ENCODE measurements at places on chromosomes 1 and 21.

- DNase-seq, result no peak
Measured at GRCh38 chr1:208115924-208116640, 128.1 kb downstream of the PLXNA2 start.

GRCh38 chr1:247857985-247858619 lies 1.1 kb downstream of the TRIM58 start:
- DNase-seq, result no peak

DNA sequence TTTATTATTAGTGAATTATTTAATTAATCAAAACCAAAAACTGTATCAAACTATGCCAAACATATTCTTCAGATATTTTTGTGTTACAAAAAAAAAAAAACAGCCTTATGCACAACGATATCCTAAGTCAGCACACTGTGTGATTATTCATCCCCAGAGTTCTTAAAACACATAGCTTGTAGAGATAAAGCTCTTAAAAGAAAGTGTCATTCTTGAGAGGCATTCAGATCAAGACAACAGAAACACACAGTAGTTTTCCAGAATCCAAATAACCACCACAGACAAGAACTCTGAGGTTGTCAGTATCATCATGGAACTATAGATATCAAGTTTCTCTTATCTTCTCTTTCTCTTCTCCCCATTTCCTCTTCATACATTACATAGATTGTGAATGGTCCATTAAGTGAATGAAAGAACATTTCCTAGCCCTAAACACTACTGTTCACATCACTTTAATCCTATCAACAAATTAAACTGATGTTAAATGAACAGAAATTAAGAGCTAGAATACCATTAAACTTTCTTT lies 13.5 kb downstream of the ZZZ3 start:
- no peak for DNase-seq

DNA sequence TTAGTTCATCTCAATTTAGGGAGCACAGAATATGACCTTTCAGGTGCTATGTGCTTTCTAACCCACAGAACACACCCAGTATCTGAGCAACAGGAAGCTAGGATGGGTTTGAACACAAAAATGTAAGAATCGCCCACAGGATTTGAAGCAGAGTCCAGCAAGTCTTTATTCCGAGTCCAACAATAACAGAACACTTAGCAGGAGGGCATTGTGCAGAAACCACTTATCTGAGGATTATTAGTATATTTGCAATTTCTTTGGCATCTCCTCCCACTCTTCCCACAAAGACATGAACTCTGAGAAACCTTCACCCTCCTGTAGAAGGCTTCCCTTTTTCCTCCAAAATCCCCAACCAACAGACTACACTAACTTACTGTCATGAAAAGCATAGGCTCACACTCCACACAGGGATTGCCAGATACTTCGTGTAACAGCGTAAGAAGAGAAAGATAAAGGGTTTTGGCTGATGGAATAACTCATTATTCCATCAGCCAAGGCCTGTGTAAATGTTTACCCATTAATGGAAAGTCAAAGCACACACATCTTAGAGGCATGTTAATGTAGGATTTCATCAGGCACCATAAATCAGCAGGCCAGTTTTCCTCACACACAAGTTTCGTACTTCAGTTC lies 16.1 kb downstream of the SIPA1L2 start:
- no peak for DNase-seq

GRCh38 chr1:234611225-234611846 lies 1.4 kb upstream of the IRF2BP2 start:
- DNase-seq, result no peak

GRCh38 chr1:39727932-39728317 lies 10.8 kb upstream of the PPIE start:
- DNase-seq, result no peak

- DNase-seq, result no peak
Measured at GRCh38 chr1:40825435-40825788, 36.8 kb downstream of the CITED4 start.

DNA sequence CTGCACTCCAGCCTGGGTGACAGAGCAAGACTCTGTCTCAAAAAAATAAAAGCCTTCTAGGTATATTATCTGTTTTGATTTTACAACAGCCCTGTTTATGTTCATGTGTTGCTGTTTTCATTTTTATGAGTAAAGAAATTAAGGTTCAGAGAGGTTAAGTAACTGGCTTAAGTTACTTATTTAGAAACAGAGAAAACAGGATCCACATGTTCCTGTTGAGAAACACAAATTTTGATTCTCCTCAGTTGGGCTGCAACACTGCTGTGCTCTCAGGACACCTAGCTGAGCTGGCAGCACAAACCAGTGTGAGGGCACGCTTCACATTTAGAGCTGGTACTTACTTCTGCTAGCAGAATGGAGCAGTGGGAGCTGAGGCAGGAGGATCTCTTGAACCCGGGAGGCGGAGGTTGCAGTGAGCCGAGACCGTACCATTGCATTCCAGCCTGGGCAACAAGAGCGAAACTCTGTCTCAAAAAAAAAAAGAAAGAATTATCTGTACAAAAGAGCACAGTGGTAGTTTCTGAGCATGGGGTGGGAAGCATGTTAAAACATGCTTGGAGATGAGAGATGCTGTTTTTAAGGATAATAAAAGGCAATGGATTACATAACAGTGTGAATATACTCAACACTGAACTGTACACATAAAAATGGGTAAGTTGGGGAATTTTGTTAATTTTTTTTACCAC lies 2.4 kb downstream of the SPRTN start:
- no peak for DNase-seq

DNA sequence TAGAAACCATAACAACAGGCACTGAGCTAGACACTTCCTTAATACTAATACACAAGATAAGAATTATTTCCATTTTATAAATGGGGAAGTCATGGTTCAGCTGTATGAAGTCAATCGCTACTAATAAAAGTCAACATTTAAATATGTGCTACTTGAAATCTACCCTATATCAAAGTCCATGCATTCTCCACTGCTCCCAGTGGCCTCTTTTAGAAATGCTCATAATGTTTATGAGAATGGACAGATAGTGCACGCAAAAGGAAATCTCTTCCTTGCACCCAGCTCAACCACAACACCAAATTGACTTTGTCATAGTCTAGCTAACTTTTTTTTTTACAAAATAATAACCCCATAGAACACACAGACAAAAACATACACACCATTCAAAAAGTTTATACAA lies 281.7 kb upstream of the CXADR start:
- no peak for DNase-seq

DNA sequence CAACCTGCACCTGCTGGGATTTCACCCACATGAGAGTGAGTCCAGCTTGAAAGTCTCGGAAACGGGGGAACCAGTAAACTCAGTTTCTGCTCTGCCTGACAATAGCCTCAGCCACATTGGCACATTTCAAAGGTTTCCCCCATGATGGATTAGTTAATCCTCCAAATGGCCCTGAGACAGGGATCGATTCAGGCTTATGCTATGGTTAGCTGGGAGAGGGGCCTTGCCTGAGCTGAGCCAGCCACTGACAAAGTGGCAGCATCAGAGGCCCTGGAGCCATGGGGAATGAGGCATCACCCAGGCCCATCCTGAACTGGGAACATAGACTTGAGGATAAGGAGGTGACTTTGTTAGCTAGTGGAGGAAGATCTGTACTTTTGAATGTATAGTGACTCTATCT lies 2.9 kb upstream of the CLSTN1 start:
- DNase-seq, result no peak

- DNase-seq, result no peak
Measured at GRCh38 chr21:25396135-25396711, 211.1 kb downstream of the MRPL39 start.

DNA sequence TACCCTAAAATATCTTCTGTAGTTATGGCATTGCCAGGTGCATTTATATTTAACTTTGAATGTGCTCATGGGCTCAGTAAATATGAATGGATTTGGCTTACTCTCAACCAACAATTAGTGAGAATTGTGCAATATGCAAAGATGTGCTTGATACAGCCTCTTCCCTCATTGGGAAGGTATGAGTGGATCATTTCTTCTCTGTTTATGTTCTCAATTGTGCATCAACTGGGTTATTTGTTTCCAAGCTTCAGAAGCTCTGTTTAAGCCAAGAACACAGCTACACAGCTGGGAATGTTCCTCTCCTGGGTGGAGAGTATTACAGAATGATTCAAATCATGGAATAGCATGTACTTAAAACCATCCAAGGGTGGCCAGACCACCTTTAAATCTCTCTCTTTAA lies 17.6 kb upstream of the MAP1LC3C start:
- DNase-seq, result no peak

DNA sequence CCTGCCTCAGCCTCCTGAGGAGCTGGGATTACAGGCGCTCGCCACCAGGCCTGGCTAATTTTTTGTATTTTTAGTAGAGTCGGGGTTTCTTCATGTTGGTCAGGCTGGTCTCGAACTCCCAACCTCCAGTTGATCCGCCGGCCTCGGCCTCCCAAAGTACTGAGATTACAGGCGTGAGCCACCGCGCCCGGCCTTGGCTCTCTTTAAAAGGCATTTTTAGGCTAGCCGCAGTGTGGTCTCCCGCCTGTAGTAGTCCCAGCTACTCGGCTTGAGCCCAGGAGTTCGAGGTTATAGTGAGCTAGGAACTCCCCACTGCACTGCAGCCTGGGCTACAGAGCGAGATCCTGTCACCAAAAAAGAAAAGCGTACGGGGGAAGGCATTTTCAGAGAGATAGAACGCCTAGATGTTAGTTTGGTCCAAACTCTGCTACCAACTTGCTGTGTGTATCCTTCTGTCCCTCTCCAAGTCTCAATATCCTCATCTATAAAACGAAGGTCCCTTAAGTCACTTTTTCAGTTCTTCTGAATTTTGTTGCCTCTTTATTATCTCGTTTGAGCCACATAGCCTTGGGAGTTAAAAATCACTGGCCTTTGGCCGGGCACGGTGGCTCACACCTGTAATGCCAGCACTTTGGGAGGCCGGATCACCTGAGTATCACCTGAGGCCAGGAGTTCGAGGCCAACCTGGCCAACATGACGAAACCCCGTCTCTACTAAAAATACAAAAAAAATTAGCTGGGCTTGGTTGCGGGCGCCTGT lies 734 bp downstream of the MED18 start:
- no peak for DNase-seq

- DNase-seq, result peak; percentile 62
Measured at GRCh38 chr1:178652506-178653490, 72.2 kb upstream of the RALGPS2 start.

DNA sequence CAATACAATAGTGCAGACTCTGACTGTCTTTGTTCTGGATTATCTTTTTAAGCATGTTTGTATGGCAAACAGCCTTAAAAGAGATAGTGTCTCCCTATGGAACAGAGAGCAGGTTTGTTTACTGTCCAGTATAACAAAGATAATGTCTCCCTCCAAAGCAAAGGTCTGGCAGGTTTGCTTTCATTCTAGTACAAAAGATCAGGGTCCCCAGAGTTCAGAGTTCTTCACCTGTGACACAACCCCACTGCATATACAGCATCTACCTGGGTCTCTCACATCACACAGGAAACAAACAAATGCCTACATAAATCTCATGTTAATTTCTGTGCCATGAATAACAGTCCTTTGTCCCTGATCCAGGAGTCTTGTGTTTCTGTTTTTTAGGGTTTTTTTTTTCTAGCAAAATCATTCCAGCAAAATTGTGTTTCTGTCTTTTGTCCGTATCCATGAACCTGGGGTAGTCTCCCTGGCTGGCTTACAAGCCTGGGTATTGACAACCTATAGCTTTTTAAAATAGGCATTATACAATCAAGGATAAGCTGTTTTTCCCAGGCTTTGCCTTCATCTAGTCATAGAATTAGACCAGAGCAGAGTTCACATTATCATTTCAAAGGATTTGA lies 89.4 kb upstream of the PTBP2 start:
- DNase-seq, result no peak

DNA sequence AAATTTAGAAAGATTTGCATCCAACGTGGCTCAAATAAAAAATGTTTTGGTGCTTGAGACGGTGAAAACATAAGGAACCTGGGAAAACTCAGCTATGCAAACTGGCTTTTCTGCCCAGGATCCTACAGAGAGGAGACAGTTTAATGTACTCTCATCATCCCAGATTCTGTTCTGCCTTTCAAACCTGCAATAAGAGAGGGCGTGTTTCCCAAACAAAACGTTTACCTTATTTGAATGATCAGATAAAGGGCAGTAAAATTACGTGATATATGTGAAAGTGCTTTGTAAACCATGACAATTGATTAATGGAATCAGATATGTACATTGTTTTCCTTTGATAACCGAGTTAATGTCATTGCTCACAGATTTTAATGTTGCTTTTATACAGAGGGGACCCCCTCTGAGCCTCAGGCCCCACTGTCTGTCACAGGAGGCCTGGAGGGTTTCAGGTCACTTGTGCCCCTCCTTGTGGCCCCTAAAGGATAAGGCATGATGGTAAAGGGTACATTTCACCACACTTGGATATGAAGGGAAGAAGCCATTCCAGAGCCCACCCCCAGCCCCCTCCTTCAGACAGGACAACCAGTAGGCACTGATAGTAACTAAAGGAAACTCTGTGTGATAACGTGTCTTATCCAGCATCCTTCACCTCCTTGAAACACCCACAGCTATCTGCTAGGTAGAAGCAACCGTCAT lies 157.6 kb downstream of the EDEM3 start:
- no peak for DNase-seq

DNA sequence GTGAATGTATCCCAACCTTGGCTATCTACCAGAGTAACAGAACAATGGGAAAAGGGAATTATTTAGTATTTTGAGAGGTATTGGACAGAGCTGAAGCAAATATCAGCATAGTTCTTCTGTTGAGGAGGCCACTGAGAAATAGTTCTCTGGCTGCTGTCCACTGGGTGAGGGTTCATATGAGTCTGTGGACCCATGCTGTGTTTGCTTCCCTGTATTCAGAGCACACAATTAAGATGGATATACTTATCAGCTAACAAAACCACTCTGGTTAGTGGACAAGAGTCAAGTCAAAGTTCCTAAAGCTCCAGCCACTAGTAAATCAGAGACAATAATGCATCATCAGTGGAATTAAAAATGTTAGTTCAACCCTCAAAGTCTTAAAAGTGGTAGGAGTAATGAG lies 66.1 kb downstream of the RGS18 start:
- no peak for DNase-seq

DNA sequence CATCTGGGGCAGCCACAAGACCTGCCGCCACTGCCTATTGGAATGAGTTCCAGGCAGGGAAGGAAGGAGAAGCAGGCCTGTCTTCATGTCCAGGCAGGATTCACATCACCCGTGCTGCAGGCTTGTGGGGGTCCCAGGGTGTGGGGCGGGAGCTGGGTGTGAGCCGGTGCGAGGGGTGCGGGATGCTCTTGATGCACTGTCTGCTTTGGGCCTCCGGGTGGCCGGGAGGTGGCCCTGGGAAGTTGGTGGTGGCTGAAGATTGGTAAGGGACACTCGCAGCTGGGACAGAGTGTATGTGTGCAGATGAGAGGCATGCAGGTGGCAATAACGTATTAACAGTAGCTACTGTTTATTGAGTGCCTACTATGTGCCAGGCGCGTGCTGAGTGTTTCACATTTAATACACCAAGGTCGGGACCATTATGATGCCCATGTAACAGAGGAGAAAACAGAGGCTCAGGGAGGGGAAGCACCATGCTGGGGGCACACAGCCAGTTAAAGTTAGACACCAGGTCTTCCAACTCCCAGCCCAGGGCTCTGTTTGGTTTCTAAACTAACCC lies 3.3 kb downstream of the CROCC start:
- DNase-seq, result no peak

Data from H54 (cell line).